ENCODE measurements at places on chromosomes 2 and 18. TPM values are rescaled to one million over a fixed set of nuclear protein-coding genes. Genes with fewer than 3 reads are reported as not detected.

GRCh38 chr2:102385522-102385921, 29.9 kb downstream of the IL18R1 start:
- peak overlapping the region; percentile 46 for H3K27ac ChIP-seq
- no peak overlapping the region for H3K4me3 ChIP-seq
- H3K36me3 ChIP-seq = peaks cover 78% of the 10 kb centered on the region
- H3K27me3 ChIP-seq = no peaks in the 10 kb centered on the region
- peaks cover 44% of the 10 kb centered on the region for H3K4me1 ChIP-seq

- H3K36me3 ChIP-seq = peaks cover 13% of the 10 kb centered on the region
- no peaks in the 10 kb centered on the region for H3K27me3 ChIP-seq
- no peak overlapping the region for H3K27ac ChIP-seq
Measured at GRCh38 chr2:99187011-99187410, 6.0 kb downstream of the MRPL30 start.

- H3K27ac ChIP-seq = no peak overlapping the region
- H3K36me3 ChIP-seq = no peaks in the 10 kb centered on the region
- H3K27me3 ChIP-seq = peaks cover 9% of the 10 kb centered on the region
- no peak for DNase-seq
Measured at GRCh38 chr2:120660771-120661459, 74.8 kb upstream of the GLI2 start.

DNA sequence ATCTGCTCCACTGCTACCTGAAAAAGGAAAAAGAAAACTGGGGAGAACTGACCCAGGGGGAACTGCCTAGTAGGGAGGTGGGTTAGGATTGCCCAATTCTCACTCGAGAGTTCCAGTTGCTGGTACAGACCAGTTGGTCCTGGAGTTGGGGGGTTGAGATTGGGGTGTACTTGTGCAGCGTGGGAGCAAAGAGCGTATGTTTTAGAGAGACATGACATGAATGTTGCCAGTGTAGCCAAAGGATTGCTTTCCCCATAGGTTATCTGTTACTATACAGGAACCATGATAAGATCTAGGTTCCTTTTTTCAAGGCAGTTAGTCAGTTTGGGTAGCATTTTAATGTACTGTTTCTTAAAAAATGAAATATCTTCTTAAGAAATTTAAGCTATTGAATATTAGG, 68.6 kb downstream of the APLF start:
- no peaks in the 10 kb centered on the region for H3K36me3 ChIP-seq
- no peaks in the 10 kb centered on the region for H3K4me1 ChIP-seq
- no peak overlapping the region for H3K27ac ChIP-seq
- no peak for DNase-seq

KIF3C gene
- total RNA-seq = 0.93 TPM

SNRNP200 gene
- total RNA-seq = 166 TPM

GCG gene
- not detected for total RNA-seq
